Brain microvascular endothelial cell (primary cell): ENCODE measurements at places on chromosomes 13 and 19.

- no peak for DNase-seq
Observed at GRCh38 chr19:47302249-47302648, 7.4 kb upstream of the C5AR1 start.

GRCh38 chr13:97395447-97396136 lies 38.4 kb upstream of the RAP2A start:
- DNase-seq = peak; percentile 5

GRCh38 chr19:5193192-5193591 lies 147.4 kb downstream of the PTPRS start:
- no peak for DNase-seq

GRCh38 chr13:42740753-42741152 lies 40.6 kb upstream of the FAM216B start:
- DNase-seq = peak; percentile 31

DNA sequence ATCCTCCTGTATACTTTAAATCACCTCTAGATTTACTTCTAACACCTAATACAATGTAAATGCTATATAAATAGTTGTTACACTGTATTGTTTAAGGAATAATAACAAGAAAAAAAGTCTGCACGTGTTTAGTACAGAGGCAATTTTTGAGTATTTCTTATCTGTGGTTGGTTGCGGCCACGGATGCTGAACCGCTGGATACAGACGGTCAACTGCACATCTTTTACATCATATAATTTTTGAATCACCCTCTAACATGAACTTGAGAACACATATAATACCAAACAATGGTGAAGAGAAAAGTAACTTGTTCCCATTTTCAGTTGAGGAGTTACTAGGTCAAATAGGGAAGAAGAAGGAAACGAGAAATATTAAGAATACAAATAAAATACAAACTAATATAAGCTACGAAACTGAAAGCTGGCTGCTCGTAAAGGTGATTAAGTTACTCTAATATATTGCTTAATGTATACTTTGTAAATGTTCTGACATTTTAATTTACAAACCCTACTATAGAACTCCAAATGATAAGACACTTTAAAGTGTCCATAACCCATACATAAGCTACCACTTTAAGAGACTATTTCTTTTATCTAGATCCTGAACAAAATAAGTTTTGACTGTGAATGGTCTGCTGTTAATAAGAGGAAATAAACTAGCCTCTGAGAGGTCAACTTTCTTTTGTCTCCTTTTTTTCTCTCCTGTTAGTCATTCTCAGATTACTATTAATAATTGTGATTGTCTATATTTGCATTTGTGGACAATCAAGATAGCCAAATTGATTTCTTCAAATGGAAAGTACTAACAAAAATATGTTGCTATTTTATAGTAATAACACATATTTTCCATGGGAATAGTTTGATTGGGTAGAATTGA lies 457.4 kb downstream of the DIAPH3 start:
- no peak for DNase-seq

DNA sequence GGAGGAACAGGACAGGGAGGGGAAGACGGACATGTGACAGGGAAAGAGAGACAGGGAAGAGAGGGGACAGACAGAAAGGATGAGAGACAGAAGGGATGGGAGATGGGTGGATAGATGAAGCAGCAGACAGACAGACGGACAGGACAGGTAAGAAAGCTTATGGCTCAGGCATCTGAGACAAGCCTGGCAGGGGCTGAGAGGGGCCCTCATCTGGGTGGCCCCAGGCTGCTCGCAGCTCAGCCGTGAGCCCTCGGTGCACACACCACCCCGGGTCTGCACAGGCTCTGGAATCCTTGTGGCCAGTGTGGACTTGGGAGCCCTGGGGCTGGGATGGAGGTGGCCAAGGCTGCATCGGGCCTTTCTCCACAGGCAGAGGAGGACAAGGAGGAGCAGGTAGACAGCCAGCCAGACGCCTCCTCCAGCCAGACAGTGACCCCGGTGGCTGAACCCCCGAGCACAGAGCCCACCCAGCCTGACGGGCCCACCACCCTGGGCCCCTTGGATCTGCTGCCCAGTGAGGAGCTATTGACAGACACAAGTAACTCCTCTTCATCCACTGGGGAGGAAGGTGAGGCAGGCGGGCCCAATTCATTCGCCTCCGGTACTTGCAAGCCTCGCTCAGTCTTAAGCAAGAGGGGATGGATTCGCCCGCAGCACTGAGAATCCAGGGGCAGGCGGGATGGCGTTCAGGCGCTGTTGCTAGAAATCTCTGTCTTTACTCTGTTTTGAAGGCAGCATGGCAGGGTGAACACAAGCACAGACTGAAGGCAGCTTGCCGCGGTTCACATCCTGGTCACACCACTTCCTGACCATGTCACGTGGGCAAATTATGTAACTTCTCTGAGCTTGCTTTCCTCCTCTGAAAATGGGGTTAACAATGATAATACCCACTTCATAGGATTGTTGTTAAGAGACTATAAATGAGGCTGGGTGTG lies 14.0 kb downstream of the GRAMD1A start:
- DNase-seq = no peak

- peak; percentile 46 for DNase-seq
Observed at GRCh38 chr13:51520524-51520923, 63.7 kb upstream of the WDFY2 start.

- no peak for DNase-seq
Observed at GRCh38 chr19:48716562-48717291, 2.8 kb downstream of the MAMSTR start.

- DNase-seq = no peak
Observed at GRCh38 chr13:109166804-109167203, 537.4 kb downstream of the MYO16 start.

DNA sequence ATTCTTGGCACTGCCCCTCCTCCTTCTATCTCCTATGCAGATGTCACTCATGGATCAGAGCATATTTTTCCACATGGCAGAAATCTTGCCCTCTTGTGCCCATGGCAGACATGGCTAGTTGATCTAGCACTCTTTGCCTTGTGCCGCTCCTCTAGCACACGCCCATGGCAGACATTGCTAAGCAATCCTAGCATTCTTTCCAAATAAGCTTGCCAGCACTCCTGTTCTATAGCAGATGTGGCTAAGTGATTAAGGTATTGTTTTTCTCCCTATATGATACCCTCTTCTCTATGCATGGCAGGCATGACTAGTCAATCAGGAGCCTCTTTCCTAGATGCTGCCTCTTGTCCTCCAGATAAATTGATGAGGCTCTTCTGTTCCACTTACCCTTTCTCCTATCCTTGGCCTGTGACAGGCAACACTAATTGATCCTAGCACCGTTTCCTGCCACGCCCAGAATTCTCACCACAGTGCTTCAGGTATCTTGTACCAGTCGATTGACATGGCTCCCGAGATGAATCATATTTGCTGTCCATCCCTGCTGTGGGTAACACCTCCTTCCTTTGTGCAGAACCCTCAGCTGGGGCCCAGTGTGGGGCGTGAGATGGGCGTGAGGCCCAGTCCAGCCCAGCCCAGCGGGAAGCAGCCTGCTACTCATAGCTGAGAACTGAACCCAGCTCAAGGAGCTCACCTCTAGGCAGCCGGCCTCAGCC lies 26.9 kb downstream of the TMED1 start:
- DNase-seq = peak; percentile 54

DNA sequence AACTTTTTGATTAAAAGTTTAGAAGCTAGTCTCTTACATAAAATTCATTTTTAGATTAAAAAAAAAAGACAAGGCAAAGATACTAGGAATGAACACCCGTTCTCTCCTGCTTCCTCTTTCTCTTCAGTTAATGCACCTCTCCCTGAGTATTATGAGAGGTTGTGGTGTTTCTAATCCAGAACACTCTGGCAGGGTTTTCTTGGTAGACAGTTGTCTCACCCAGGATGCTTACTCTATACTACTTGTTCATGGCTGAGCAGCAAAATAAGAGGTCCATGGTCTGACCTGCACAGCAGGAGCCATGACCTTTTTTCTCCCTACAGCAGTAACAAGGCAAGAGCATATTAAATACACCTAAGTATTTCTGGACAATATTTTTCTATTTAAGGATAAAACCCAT lies 62.0 kb downstream of the MICU2 start:
- peak; percentile 22 for DNase-seq

- no peak for DNase-seq
Observed at GRCh38 chr19:16465239-16465638, 6.5 kb downstream of the EPS15L1 start.

DNA sequence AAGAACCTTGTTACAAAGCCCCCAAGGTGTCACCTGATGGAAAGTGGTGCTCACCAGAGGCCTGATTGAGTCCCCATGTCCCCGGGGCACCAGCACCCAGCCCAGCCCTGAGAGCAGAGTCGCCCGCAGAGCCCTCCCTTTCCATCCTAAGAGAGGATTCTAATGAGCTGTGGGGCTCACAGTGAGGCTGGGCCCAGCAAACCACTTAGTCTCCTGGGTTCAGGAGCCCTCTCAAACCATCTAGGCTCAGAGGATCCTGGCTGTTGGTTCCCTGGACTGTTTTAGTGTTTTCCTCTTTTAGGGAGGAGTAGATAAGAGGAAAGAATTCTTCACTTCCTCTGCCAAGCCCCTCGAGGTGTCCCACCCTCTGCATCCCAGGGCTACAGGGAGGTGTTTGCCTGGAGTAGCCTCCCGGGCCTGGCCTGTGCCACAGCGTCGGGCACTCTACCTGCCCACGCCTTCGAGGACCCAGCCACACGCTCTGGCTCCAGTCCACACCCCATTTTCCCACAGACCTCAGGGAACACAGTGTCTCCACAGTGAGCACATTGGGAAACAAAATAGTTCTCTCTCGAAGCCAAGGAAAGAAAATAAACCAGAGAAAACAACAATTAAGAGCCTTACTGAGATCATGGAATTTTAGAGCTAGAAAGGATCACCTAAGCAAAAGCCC lies 34.4 kb downstream of the DHRS12 start:
- DNase-seq = no peak
